ENCODE measurements at places on chromosomes 4 and X.

DNA sequence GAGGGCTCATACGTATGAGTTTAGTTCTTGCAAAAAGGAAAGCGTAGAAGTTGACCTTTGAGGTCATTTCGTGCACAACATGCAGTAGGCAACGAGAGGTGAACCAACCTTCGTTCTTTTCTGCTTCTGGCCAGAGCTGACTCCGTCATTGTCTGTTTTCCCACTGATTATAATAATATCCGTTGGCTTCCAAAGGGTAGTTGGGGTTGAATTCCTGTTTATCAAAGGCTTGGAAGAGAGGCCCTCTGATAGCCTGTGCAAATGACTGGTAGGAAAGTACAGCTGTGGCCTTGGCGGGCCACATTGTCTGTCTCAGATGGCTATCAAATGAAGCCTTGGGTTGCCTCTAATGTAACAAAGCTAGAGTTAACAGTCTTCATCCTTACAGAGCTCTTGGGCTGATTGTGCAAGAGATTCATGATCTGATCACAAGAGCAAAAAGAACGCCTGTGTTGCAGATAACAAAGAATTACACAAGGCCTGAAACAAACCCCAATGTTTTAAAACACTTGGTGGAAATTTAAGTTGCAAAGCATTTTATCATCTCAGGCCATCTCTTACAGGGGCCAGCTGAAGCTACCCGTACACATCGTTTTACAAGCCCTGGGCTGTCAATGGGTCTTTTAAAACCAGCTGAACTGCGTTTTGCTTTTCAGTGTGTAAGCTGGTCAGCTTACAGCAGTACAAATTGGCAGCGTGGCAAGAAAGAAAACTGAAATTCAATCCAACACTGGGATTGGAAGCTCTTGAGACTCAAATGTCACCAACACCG, 46.1 kb upstream of the FAM9C start:
- no peak for DNase-seq

GRCh38 chr4:145735827-145736226, 55.9 kb downstream of the C4orf51 start:
- no peak for DNase-seq

DNA sequence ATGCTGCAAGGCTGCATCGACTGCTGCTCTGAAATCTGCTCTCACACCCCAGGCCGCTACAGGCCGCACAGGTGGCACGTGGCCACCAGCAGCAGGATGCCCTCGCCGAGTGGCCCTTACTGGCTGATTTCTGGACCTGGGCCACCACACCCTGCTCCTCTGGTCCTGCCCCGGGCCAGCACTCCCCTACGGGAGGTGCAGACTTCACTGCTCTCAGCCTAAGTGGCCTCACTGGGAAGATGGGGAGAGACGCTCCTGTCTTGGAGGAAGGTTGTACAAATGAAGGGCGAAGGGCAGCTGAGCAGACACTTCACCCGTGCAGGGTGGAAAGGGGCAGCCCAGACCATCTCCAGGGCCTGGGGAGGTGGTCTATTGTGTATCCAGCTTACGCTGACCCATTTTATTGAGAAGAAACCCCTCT, 72.5 kb downstream of the ACOX3 start:
- no peak for DNase-seq

DNA sequence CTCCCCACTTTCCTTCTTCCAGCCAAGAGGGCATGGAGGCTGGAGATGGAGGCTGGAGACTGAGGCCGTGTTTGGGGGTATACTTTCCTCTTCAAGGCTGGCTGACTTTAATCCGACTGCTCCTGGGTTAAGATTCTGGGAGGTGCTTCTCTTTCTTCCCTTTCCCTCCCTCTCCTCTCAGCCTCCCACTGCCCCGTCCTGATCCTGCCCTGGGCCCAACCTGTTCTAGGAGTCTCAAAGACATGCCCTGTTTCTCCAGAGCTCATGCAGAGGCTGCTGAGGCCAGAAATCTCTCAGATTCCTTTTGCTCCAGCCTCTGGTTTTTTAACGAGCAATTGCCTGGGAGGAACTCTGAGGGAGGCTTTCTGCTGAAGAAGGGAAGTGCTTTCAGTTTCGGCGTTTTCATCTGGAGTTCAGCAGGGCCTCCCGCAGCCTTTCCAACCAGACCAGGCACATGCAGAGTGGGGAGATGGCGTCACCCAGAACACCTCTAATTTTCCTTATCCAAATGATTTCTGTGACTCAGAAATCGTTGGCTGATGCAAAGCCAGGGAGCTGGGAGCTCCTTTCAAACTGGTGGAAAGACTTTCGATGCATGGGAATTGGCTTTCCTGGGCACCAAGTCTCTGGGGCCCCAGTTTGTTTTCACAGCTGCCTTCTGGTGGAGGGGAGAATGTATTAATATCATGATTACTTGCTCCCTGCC, 34.5 kb upstream of the FAM9C start:
- no peak for DNase-seq

Data from NCI-H1092 (cell line).